ENCODE measurements at places on chromosomes 12 and 14. TPM values are rescaled to one million over a fixed set of nuclear protein-coding genes. Genes with fewer than 3 reads are reported as not detected.
A peak's percentile ranks its signal among the peaks of the same experiment; 100 is the strongest.

Gene CBLN3
- total RNA-seq: 2.3 TPM

DNA sequence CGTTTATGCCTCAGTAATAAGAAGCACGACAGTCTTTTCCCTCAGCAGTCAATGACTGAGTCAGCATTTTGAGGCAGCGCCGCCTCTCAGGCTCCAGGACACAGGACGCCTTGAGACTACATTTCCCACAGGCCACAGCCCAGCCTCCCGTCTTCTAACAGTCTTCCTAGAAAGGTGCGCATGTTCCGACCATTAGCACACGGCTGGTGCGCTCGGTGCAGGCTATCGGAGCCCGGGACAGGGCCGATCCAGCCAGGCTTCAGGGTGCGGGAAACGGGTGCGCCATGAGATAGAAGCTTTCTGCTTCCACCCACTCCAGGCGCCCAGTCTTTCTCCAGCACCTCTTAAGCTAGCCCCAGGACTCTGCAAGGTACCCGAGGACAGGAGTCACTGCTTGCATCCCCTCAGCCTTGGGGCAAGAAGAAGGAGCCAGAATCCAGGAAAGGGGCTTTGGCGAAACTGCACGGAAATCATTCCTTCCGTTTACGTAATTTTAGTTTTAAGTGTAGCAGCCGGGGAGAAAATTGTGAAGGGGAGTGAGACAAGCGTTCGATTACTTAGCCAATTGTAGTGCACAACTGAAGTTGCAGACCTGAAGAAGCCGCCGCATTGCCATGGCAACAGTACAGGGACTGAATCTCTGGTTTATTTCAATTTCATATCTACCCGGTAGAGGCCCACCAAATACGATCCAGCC, 54.0 kb downstream of the ZNF641 start:
- no peak overlapping the region for H3K27ac ChIP-seq
- peak overlapping the region; percentile 35 for H3K4me3 ChIP-seq
- DNase-seq: peak; percentile 83
- no peaks in the 10 kb centered on the region for H3K4me1 ChIP-seq
- no peaks in the 10 kb centered on the region for H3K27me3 ChIP-seq

- no peaks in the 10 kb centered on the region for H3K36me3 ChIP-seq
- H3K4me1 ChIP-seq: no peaks in the 10 kb centered on the region
- H3K27me3 ChIP-seq: no peaks in the 10 kb centered on the region
- no peak overlapping the region for H3K4me3 ChIP-seq
- H3K27ac ChIP-seq: no peak overlapping the region
These were observed 6.9 kb upstream of the IGFBP6 start for GRCh38 chr12:53090554-53090953.

DNA sequence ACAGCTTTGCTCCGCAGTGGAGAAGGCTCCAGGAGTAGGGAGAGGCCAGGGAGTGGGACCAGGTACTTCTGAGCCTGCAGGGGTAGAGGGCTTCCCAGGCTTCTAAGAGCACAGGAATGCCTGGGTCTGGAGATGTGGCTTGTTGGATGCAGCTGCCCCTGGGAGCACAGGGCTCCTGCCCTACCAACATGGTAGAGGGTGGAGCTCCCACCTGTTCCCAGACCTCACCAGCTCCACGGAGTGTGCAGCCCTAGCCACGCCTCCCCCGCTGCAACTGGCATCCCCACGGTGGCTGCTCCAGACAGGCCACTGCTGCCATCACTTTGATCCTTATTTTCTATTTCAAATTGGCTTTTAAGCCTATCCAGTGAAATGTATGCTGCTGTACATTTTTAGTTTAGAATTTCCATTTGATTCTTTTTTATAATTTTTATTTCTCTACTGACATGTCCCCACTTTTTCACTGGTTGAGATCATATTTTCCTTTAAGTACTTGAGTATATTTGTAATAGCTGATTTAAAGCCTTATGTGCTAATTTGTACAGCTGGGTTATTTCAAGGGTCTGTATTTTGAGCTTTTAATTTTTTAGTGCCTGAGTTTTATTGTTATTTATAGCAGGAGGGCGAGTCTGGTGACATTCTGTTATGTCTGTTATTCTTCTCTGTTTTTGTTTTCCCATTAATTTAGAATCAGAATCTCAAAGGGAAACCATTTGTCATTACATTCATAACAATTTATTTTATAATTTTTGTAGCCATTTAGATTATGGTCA, 78.0 kb downstream of the DERA start:
- H3K4me1 ChIP-seq: peaks cover 16% of the 10 kb centered on the region
- no peak overlapping the region for H3K4me3 ChIP-seq
- H3K27ac ChIP-seq: no peak overlapping the region

GRCh38 chr12:76878099-76878898, 520 bp downstream of the CSRP2 start:
- H3K36me3 ChIP-seq: no peaks in the 10 kb centered on the region
- peak overlapping the region; percentile 83 for H3K4me3 ChIP-seq
- DNase-seq: peak; percentile 60
- H3K4me1 ChIP-seq: peaks cover 48% of the 10 kb centered on the region
- peak overlapping the region; percentile 95 for H3K27ac ChIP-seq

DNA sequence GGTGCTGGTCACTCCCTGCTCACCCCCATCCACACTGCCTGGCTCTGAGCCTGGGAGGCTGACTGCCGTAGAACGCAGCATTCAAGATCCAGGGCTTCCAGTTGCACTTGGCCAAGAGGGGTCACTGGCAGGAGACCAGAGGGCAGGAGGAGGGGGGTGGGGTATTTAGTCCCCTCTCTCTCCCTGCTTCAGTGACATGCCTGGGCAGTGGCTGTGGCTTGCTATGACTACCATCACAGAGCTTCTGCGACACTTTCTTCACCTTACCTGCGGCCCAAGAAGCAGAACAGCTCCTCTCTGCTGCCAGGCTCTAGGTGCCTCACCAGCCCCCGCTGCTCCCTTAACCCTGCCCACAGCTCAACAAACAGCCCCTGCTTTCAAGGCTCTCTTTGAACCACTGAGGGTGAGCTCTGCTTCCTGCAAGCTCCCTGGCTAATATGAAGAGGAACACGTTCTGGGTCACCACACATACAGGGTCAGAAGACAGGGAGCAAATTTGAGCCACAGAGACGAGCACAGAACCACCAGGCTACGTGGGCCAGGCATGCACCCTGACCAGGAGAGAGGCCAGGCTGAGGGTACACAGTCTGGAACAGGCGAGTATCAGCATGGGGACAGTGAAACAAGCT, 55.7 kb downstream of the ITPK1 start:
- peaks cover 35% of the 10 kb centered on the region for H3K4me1 ChIP-seq
- peak overlapping the region; percentile 44 for H3K27ac ChIP-seq
- DNase-seq: no peak

Measured in cardiac muscle cell (in vitro differentiated cells and primary cell).